DMS53 (cell line): ENCODE measurements at places on chromosomes 16 and 17.

GRCh38 chr17:49333804-49334203, 28.2 kb downstream of the ZNF652 start:
- no peak for DNase-seq

DNA sequence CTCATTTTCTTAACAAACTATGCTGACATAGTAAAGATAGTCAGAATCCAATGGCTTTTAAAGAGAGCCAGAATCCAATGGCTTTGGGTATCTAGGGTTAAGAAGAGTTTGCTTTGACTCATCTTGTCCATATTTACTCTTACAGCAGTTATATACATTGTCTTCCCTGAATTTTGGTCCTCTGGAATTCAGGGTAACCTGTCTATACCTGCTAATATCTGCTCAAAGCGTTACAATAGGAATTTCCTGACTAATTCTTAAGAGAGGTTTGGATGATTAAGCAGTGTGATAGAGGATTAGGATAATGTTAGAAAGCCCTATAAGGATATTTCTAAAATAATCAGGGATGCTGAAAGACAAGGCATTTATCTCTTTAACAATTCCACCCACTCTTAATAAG, 2.0 kb upstream of the CDH8 start:
- peak; percentile 37 for DNase-seq

GRCh38 chr16:56422896-56423441, 2.4 kb downstream of the AMFR start:
- DNase-seq, result no peak

DNA sequence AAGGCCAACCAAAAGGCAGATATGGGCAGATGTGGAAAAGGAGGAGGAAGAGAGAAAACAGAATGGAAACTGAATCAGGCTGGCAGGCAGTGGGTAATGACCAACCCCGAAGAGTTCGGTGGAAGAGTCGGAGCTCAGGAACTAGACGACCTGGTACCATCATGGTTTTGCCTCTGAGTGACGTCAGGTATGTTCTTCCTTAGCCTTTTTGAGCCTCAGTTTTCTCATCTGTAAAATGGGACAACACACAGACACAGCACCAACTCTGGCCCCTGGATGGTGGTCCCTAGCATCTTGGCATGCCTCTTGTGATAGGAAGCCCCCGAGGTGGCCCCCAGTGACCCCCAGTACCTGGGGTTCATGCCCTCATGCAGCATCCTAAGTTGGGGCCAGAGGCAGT, 37.2 kb upstream of the C16orf82 start:
- no peak for DNase-seq

GRCh38 chr16:88781140-88782077, 3.6 kb downstream of the PIEZO1 start:
- DNase-seq, result no peak

GRCh38 chr16:1920727-1921171, 2.5 kb upstream of the HS3ST6 start:
- peak; percentile 54 for DNase-seq

DNA sequence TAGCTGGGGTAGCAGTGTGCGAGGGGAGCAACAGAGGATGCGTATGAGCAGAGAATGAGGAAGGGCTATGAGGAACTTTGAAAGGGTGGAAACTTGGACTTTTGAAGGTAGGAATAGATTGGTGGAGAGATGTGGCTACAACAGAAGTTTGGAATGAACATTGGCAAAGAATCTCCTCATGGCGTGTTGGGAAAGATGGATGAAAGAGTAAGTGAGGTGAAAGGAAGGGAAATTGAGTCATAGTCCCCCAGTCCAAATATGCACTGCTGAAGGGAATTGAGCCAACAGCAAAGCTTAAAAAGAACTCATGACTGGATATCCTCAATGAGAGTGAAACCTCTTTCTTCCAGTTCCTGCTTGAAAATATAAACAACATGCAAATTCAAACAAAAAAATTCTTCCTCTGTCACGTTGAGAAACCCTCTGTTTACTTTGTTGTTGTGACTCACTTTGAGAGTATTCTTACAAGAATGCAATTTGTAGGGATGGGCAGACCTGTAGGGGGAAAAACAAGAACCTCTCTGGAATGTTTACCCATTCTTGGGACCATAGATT, 313.2 kb upstream of the KCNJ16 start:
- peak; percentile 62 for DNase-seq

DNA sequence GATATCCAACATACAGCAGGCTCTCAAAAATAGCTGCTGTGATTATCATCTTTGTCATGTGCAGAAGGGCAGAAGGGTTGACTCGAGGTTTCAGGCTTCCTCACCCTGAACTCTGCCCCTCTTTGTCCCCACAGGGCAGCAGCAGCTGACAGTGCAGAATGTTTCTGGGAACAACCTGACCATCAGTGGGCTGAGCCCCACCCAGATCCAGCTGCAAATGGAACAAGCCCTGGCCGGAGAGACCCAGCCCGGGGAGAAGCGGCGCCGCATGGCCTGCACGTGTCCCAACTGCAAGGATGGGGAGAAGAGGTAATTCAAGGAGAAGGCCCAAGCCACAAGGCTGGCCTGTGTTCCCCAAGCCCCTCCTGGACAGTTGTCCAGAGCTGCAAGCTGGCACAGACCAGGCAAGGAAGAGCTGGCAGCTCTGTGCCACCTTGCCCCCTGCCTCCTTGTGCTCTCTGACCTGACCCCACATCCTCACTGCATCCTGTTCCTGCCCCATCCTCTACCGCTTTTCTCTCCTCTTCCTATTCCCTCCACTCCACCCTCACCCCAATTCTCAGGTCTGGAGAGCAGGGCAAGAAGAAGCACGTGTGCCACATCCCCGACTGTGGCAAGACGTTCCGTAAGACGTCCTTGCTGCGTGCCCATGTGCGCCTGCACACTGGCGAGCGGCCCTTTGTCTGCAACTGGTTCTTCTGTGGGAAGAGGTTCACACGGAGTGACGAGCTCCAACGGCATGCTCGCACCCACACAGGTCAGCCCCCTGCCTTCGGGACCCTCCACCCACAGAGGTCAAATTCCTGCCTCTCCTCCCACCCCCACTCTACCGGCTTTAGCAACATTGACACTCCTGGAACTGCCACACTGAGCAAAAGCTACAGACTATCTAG, 16.3 kb upstream of the PNPO start:
- no peak for DNase-seq

GRCh38 chr16:57084996-57085395, 7.4 kb upstream of the CPNE2 start:
- no peak for DNase-seq

DNA sequence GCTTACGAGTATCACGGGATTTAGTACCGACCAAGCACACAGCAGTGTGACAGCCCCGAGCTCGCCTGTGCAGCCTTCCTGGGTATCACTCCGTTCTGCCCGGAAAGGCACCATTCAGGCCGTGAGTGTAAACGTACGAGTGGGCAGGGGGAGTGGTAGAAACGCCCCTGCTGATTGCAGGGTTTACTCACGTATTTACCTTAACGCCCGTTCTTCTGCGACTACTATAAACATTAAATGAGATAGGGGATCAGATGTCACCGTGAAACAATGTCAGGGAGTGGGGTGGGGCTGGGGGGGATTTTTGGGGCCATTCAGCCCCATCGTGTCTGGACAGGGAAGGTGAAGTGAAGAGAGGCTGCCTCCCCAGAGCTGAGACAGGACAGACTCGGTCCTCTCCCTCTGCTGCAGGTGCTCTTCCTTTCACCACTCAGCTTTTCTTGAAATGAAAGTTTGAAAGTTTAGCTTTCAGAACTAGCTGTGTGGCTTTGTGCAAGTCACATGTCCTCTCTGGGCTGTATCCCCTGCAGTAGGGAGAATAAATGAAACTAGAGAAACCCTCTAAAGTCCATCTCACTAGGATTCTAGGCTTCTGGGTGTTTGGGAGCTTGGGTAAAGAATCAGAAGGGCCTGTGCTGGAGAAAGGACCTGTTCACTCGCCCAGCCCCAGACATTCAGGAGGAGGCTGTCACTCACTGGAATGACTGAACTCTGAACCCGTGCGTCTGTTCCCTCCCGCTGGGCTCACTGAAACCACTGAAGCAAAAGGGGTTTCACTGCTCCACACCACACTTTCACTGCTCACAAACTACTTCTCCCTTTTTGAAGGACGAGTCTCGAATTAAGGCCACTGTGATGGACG, 66.7 kb downstream of the RPA1 start:
- no peak for DNase-seq

GRCh38 chr16:85286066-85286831, 174.0 kb upstream of the CIBAR2 start:
- DNase-seq, result no peak

DNA sequence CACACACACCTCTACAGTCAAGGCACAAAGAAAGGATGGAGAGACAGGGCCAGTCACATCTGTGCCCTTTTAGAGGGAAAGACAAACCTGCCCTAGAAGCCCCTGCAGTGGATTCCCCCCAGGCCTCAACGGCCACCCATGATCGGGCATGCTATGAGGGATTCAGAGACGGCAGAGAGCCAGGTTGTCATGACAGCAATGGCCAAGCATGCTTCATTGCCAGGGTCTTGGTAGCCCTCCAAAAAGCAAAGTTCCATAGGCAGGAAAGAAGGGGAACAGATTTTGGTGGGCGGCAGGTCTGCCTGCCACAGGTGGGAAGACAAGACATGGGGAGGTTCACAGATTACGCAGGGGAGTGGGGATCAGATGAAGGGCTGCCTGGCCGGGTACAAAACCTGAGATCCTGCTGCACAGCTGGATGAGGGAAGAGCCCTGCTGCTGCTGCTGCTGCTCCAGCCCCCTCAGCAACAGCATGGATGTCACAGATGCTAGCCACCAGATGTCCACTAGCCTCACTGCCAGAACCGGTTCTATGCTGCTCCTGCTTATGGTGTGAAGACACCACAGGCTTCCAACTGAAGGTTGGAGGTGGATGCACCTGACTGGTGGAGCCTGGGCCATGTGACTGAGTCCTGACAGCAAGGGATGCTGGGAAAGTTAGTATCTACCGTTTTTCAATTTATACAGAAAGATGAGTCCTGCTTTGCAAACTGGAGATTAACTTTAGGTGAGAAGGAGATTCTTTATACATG, 17.8 kb downstream of the ACTG1 start:
- peak; percentile 88 for DNase-seq

DNA sequence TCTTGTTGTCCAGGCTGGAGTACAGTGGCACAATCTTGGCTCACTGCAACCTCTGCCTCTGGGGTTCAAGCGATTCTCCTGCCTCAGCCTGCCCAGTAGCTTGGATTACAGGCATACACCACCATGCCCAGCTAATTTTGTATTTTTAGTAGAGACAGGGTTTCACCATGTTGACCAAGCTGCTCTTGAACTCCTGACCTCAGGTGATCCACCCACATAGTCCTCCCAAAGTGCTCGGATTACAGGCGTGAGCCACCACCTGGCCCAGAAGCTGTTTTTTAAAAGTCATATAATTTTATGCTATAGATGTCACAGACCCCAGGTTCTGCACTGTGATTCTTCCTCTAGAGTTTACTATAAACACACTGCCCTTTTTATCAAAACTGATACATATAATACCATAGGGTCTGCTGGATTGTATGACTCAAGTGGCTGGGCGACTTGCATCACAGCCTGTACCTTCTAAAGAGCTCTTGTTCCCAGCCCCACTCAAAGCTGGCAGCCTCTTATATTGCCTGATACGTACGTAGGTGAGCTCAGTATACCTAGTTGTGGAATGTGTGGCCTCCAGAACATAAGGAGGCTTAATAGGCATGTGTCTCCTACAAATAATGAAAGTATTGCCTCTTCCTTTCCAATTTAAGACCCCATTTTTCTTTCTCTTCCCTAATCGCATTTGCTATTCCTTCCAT, 295.8 kb downstream of the ZFHX3 start:
- no peak for DNase-seq

GRCh38 chr16:23824909-23825308, 10.9 kb upstream of the PRKCB start:
- DNase-seq, result no peak

- no peak for DNase-seq
Measured at GRCh38 chr17:77708049-77708448, 250.5 kb upstream of the TNRC6C start.

- no peak for DNase-seq
Measured at GRCh38 chr16:67544844-67545664, 16.4 kb downstream of the RIPOR1 start.

- peak; percentile 19 for DNase-seq
Measured at GRCh38 chr17:19590912-19591551, 57.4 kb downstream of the SLC47A1 start.

DNA sequence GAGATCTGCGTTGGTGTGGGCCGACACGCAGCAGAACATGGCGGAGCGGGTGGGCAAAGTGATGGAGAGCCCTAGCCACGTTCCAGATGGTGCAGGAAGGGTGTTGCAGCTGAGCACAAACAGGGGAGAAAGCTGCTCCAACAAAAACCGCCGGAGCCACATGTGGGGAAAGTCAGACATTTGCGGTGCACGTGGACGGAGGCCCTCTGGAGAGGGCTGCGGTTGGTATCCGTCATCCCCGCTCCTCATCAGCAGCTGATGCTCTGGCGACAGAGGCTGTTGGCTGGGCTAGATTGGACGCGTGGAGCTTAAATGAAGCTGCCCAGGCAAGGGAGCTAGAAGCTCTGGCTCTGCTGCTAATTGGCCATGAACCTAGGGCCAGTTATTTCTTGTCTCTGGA, 43.5 kb upstream of the ADCY9 start:
- no peak for DNase-seq

- peak; percentile 59 for DNase-seq
Measured at GRCh38 chr16:87288753-87289362, 28.3 kb downstream of the C16orf95 start.

GRCh38 chr16:68059804-68060203, 25.4 kb upstream of the NFATC3 start:
- no peak for DNase-seq

DNA sequence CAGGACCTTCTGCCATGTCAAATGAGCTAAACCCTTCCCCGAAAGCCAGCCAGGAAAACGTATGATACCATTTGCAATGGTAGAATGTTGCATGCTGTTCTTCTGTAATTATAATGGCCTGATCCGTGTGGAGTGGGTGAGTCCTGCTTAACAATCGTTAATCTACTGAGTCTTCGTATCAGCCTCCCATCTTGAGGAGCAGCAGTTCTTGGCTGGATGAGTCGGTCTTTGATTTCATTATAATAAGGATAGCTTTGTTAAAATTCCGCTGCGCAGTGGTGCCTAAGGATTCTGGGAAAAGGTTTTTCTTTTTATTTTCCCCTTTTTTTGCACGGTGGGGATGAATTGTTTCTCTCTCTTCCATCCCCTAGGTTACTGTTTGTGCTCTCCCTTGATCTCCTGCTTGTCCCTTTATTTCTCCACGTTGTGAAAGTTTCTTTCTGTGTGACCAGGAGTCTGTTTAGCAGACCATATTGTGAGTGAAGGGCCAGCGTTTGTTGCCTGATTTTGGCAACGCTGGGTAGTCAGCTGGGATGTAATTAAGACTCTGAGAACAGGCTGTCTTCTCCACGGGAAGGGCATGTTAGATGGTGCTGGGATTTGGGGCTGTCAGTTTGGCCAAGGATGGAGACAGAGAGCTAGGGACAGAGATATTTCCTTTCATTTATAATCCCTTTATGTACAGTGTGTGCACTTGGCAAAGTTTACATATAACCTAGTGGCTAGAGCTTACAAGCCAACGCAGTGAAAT, 263.0 kb downstream of the FTO start:
- DNase-seq, result no peak
